Foreskin melanocyte (primary cell): ENCODE measurements at places on chromosomes 5 and 9.
A peak's percentile ranks its signal among the peaks of the same experiment; 100 is the strongest.

DNA sequence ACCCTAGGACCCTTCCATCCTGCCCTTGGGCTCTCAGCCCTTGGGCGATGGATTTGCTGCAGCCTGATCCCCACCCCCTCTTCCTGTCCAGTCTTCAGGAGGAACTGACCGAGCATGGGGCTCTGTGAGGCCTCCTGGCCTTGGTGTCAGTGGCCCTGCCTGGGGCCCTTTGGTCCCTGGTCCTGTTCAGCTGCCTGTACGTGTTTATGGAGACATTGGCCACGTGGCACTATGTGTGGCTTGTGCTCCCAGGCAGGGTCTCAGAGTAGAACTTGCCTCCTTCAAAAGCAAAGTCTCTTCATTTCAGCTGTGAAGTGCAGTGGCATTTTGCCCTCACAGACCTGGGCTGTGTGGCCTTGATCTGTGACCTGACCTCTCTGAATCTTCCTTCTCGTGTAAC lies 11.1 kb downstream of the FCN2 start:
- no peak for DNase-seq

GRCh38 chr9:131333771-131334628 lies 44.5 kb downstream of the PLPP7 start:
- DNase-seq: no peak

DNA sequence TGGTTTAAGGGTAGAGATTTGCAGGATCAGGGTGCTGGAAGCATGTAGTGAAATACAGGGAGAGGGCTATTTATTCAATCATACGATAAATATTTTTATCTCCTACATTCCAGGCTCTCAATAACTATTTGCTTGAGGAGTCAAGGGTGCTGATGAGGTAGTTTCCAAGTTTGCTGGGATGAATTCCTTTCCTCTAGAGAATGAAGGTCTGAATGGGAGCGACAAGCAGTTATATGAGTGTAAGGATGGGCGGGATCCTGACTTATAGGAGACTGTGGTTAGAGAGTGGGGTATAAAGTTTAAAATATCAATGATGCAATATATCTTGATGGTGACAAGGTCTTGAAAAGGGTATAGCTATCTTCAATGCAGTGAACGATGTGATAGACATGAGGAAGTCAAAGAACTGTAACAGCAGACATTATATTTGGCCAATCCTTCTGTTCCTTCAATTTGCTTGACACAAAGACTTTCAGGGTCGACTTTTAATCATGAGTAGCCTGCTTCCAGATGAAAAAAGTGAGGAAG lies 201.1 kb upstream of the HAPLN1 start:
- no peak for DNase-seq

DNA sequence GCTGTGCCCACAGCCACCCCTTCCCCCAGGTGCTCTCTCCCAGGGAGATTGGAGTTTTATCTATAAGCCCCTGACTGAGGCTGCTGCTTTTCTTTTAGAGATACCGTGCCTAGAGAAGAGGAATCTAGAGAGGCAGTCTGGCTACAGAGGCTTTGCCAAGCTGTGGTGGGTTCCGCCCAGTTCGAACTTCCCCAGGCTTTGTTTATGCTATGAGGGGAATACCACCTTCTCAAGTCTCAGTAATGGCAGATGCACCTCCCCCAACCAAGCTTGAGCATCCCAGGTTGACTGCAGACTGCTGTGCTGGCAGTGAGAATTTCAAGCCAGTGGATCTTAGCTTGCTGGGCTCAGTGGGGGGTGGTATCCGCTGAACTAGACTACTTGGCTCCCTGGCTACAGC lies 157.4 kb downstream of the CAAP1 start:
- no peak for DNase-seq

DNA sequence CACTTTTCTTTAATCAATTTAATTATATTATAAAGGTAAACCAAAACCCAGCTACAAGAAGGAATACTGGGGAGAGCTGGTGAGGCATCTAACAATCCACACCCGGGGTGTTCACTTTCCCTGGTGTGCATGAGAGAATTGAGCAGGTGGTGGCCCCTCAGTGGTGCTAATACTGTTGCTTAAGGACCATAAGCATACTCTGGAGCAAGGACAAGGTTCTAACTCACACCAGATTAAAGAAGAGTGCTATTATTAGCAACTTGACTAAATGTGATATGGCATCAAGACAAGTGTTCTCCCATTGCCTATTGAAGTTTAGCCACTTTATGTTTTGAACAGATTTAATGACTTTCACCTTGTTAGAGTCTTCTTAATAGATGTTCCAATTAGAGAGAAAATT lies 8.8 kb downstream of the RGS7BP start:
- DNase-seq: no peak

GRCh38 chr9:86642721-86643120 lies 288.5 kb upstream of the TUT7 start:
- DNase-seq: no peak

DNA sequence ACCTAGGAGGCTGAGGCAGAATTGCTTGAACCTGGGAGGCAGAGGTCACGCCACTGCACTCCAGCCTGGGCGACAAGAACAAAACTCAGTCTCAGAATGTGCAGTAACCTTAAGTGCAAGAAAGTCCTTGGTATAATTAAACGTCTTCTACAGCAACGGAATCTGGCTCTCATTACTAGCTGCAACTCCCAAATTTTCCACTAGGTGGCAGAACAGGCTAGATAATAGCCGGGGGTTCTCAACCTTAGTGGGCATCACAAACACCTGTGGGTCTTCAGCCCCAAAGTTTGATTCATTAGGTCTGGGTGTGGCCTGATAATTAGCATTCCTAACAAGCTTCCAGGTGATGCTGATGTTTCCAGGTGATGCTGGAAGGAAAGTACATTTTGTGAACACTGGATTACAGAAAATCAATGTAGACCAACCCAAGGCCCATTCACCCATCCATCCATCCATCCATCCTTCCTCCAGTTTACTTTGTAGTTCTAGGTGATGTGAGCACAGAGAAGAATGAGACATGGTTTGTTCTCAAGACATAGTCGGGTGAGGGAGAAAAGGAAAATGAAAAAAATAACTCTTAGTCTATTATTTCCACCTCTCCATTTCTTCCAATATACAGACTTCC lies 37.3 kb downstream of the FBXW2 start:
- peak; percentile 32 for DNase-seq

DNA sequence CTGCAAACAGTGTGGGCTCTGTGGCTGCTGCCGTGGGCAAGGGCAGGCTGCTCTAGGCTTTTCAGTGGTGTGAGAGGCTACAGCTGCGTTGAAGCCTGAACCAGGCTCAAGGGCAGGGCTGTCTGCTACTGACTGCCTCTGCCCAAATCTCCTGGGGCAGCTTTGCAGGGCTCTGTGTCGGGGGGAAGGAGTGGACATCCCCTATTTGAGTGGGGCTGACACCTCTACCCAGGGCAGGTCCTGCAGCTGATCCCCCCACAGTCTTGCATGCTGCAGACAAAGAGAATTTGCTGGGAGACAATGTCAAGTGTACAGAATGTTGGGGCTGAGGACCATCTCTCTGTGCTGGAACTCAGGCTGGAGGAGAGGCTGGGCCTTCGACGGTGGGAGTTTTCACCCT lies 240.2 kb downstream of the PBX3 start:
- DNase-seq: no peak

DNA sequence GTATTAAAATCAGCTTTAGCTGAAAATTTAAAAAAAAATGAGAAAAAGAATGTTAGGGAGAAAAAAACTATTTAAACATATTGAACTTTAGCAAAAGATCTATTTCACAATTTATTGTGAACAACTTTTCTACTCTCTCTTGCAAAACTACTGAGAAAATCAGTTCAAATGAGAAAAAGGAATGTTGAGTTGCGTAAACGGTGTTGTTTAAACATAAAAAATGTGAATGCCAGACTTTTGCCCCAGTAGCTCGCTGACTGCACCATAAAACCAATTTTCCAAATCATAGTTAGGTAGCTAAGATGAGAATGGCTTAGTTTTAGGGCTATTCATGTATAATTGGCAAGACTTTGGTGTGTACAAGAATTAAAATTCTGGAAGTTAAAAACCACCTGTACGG lies 13.4 kb upstream of the RAD23B start:
- DNase-seq: no peak

GRCh38 chr5:116645627-116646026 lies 71.0 kb upstream of the SEMA6A start:
- peak; percentile 33 for DNase-seq

DNA sequence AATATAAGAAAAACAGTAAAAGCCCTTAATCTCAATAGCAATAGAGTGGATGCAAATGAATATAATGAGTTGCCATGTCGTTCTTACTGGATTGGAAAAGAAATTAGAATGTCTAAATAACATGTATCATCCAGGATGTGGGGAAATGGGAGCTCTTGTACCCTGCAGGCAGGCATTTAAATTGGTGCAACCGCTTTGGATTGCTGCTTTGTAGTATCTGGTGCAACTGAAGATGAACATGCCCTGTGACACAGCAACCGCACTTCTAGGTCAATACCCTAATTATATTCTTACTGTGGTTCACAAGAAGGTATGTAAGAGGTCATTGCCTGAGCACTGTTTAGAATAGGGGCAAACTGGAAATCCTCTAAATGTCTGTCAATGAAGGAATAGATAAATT lies 18.9 kb downstream of the MRPS30 start:
- DNase-seq: peak; percentile 85

DNA sequence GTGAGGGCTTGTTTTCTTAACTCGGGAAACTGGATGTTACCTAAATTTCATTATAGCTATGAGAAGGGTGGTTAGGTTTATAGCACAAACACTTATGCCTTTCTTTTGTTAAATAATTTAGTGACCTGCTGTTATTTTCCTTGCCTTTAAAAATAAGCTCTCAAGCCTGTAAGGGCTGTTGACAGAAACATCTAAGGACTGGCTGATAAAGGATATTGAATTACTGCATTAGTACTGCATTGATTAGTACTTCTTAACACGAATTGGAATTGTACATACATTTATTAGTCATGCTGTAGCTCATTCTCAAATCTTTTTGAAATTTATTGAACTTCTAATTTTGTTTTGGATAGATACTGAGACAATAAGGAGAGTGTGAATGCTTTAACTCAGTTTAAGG lies 85.1 kb upstream of the DHFR start:
- DNase-seq: no peak

GRCh38 chr9:86836797-86837196 lies 110.5 kb downstream of the GAS1 start:
- no peak for DNase-seq

DNA sequence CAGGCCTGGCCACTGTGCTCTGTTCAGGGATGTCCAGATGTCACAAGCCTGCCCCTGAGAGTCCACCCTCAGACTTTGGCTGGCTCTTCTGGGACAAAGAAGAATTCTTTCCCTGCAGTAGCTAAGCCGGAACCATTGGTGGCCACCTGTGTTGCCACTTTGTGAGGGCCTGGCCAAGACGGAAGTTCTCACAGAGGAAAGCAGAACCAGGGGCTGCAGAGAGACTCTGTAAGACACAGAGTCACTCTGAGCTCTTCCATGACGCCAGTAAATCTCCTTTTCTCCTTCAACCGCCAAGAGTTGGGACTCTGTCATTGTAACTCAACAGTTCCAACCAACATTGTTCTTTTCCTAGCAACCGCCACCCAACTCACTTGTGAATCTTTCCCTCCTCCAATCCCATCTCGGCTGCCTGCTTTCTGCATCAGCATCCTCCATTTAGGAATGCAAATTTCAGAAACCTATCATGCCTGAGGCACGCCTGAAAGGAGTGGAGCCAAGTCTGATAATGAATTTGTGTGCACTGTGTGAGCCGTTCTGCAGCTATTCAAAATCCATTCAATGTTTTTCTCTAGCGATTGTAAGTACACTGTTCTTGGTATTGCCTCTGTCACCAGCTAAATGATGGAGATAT lies 37.8 kb upstream of the ATP6V1G1 start:
- DNase-seq: no peak

DNA sequence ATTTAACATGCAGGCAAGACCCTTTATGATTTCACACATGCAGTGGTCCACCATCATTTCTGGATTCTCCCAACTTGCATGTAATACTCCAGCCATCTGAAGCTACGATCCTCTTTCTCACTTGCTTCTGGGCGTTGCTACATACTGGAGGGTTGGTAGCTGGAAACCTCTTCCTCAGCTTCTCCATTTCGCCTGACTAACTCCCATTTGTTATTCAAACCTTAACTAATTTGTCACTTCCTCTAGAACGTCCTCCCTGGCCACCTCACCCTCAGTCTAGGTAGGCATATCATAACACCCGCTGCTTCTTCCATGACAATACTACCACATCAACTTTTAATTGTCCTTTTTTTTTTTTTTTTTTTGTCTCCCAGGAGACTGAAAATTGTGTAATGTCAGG lies 72.6 kb upstream of the EQTN start:
- DNase-seq: no peak

DNA sequence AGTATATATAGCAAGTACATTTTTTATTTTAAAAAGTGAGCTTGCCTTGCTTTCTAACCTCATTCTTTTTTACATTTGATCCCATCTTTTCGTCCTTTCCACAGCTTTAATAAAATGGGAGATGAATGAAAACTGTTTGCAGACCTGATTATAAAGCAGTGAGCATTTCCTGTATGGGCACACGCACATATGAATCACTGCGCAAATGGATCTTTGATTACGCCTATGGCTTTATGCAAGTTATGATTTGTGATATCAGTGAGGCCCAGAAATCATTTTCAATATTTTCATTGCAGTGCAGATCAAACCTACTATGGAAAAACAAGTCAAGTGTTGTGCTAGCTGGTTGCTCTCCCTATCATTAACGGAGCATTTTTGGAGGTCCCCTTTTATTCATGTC lies 1073.0 kb downstream of the MAT2B start:
- DNase-seq: no peak
